ENCODE measurements at places on chromosomes 5 and 9.

GRCh38 chr9:107638521-107639310 lies 149.1 kb upstream of the KLF4 start:
- DNase-seq: no peak

- DNase-seq: no peak
These were observed 60.9 kb downstream of the YTHDC2 start for GRCh38 chr5:113574417-113574816.

GRCh38 chr5:141876628-141877355 lies 1.4 kb downstream of the PCDH1 start:
- DNase-seq: no peak

DNA sequence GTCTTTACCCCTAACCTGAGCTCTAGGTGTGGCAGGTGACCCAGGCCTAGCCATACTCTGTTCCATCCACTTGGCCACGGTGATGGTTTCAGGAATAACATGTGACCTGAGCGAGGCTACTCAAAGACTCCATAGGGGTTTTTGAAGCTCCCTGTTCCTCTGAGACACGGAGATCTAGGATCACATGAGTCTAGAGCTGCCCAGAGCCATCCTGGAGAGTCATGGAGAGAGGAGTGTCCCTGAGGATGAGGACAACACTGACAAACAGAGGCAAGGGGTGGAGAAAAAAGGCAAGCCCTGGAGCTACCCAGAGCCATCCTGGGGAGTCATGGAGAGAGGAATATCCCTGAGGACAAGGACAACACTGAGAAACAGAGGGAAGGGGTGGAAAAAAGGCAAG lies 29.5 kb upstream of the PCA3 start:
- no peak for DNase-seq

DNA sequence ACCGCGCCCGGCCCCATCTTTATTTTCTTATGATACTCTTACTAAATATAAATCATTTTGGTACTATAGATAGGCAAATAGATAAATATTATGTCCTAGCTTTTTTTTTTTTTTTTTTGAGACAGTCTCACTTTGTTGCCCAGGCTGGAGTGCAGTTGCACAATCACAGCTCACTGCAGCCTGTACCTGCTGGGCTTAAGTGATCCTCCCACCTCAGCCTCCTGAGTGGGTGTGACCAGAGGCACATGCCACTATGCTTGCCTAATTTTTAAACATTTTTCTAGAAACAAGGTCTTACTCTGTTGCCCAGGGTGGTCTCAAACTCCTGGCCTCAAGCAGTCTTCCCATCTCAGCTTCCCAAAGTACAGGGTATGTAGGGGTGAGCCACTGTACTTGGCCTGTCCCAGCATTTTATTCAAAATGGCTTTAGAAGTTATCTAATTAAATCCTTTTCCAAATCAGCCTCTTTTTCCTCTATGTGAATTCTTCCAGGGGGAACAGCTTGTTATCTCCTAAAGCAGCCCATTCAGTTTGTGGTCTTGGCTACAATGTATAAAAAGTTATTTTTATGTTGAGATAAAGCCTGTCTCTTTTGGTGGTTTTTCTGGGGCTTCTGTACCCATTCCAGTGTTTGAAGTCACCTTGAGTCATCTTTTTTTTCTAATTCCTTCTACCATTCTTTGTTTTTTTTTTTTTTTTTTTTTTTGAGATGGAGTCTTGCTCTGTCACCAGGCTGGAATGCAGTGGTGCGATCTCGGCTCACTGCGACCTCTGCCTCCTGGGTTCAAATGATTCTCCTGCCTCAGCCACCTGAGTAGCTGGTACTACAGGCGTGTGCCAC lies 12.1 kb downstream of the MELK start:
- DNase-seq: no peak

GRCh38 chr5:10591966-10592365 lies 28.1 kb downstream of the ANKRD33B start:
- no peak for DNase-seq

- no peak for DNase-seq
These were observed 84.8 kb upstream of the ITGA1 start for GRCh38 chr5:52702877-52703276.

GRCh38 chr5:117691081-117691870 lies 1116.7 kb upstream of the SEMA6A start:
- no peak for DNase-seq

All from NCI-H1092 (cell line).